ENCODE measurements at places on chromosomes 13 and 19.

GRCh38 chr19:50510700-50511068, 307 bp downstream of the JOSD2 start:
- no peak for DNase-seq

DNA sequence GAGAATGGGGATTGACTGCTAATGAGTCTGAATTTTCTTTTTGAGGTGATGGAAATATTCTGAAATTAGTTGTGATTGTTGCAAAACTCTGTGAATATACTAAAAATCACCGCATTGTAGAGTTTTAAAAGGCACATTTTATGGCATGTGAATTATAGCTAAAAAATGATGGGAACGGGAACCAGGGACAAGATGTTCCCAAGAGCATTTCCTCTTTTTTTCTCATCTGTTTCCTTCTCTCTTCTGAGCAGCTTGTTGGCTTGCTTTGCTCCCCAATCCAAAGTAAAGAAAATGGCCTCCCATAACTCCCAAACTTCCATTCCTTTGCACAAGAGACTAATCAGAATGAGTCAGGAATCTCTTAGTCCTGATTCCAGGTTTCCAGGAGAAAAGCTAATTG, 459.2 kb downstream of the TSHZ3 start:
- DNase-seq, result no peak

GRCh38 chr19:37227996-37228395, 10.0 kb downstream of the ZNF383 start:
- peak; percentile 10 for DNase-seq

- no peak for DNase-seq
Measured at GRCh38 chr13:91318886-91319285, 28.6 kb upstream of the MIR17HG start.

DNA sequence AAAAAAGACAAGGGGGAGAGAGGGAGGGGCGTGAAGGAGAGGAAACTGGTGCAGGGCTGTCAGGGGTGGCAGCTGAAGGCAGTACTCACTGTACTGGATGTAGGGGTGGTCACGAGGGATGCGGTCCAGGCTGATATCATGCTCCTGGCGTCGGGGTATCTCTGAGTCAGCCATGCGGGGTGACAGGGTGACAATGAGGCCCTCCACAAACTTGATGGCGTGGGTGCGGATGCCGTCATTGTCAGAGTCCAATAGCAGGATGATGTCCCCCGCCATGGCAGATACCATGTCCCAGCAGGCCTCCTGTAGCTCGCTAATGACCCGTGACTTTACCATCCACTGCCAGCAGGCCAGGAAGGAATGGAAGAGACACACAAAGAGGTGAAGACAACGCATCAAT, 15.3 kb downstream of the SYMPK start:
- DNase-seq, result no peak

DNA sequence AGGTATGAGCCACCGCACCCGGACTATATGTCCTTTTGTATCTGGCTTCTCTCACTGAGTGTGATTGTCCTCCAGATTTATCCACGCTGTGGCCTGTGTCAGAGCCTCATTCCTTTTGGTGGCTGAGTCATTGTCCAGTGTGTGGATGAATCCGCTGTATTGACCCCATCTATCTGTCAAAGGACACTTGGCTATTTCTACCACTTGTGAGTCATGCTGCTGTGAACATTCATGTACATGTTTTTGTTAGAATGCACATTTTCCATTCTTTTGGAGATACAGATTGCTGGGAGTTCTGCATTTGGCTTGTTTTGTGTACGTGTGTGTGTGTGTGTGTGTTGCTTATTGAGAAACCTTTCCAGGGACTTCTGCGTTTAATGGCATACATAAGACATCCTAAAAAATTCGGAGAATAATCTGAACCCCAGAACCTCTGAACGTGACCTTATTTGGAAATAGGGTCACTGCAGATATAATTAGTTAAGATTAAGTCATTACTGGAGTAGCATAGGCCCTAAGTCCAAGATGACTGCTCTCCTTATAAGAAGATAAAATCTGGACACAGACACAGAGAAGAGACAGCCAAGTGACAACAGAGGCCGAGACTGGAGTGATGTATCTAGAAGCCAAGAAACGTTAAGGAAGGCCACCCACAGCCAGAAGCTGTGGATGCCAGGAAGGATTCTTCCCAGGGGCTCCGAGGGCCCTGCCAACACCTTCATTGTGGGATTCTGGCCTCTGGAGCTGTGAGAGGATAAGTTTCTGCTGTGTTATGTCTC, 4.9 kb upstream of the GIPC3 start:
- DNase-seq, result no peak
